ENCODE measurements at places on chromosomes 2 and 18.

DNA sequence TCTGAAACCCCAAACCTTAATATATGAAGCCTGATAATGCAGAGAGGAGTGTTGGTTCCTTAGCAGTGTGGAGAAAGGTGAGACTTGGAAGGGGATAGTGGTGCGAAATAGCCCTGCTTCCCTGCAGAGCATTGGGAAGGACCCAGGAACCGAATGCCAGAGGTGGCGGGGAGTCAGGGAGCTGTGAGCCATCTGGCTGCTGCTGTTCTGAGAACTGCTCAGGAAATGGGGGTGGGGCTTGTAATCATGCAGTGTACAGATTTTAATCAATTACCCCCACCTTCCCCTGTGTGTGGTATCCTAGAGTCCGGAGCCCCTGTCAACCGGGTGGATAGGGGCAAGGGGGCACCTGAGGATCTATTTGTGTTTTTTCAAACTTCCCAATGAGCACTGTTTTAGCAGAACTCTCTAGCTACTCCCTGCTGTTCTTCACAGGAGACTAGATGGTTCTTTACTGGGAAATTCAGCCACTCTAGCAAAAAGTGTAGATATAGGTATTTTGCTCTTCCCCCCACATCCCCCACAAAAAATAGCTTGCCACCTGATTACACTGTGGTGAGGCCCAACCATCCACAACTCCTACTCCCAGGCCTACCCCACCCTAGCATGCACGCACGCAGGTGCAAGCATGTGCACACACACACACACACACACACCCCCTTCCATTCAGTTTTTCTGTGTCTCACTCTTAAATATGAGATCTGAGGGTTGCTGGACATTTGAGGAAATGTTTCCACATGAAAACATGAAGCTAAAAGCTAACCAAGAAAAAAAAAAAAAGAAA, 30.1 kb upstream of the MBOAT2 start:
- no peak for DNase-seq

DNA sequence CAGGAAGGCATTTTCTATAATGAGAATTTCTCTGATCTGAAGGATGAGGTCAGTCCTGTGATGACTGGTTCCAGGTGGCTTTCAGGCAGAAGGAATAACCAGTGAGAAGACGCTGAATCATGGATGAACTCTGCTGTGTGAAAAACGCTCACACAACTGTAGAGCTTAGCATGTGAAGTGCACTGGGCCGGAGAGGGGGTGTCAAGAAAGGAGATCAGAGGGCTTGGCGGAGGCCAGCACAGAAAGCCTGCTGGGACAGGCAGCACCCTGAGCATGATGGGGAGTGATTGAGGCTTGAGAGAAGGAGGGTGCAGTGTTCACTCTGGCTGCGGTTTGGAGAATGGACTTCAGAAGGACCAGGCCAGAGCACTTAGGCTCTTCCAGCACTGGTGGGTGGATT, 236.5 kb downstream of the TPGS2 start:
- DNase-seq = no peak

- no peak for DNase-seq
These were observed 691 bp downstream of the KYNU start for GRCh38 chr2:142878031-142878678.

DNA sequence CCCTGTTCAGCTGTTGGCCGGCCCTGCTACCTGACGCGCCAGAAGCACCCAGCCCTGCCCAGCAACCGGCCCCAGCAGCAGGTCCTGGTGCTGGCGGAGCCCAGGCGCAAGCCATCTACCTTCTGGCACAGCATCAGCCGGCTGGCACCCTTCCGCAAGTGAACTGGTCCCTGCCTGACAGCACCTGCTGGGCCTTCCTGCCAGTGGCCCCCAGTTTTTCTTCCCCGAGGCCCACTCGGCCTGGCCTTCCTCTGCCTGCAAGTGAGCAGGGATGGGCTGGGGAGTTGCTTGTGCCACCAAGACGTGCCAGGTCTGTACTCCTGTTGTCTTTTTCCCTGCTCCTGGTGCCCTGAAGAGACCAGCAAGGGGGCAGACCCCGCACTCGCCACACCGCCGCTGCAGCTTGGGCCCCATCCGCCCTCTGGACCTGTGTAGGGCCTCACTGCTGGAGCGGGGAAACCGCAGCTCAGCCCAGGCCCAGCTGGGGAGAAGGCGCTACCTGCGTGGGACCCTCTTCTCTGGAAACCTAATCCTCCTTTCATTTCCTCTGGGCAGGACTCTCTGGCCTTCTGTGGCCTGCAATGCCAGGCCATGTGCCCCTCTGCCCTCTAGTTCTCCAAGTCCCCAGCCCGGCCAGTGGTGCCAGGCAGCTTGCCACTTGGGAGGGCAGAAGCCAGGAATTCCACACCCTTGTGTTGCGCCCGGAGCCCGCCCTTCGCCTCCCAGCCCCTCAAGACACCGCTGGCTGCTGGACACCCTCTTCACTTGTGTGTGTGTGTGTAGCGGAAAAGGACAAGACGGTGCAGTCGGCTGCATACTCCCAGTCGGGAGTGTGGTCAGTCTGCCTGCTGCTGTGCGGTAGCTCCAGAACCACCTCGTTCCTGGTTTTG, 47.0 kb downstream of the FAM168B start:
- DNase-seq = no peak

DNA sequence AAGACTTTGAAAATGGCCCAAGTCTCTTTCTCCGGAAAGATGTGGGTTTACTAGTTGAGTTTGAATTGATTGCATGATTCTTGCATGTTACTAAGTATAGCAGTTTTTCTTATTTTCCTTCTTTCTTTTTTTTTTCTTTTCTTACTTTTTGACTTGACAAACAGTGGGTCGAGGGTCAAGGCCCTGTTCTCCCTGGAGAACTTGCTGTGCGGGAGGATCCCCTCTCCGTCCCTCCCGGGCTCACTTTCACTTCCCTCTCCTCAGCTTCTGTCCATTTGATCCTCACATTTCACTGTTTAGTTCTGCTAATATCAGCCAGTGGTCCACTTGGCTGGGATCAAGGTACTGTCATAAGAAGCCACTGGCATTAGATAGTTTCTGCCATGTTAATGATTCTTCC, 767.4 kb downstream of the TDRD15 start:
- DNase-seq = no peak

DNA sequence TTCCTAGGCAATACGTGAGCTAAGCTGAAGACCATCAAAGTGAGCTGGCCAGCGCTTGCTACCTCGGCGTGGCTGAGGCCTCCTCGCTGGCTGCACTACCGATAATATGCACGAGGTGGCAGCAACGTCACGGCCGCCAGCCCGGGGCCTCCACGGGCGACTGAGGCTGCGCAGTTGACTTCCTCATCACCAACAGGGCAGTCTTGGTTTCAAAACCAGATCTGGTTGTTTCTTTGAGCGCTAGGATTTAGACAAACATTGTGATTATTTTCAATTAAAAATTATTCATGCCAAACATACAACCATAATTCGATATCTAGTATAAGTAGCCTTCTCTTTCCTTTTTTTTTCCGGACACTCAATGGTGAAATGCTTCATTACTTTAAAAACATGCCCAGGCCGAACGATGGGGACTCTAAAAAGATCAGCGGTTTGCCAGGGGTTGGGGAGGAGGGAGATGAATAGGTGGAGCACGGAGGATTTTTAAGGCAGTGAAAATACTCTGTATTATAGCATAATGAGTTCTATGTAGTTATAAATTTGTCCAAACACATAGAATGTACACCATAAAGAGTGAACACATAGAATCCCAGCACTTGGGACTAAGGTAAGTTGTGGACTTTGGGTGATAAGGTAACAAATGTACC, 52.0 kb downstream of the CYBRD1 start:
- peak; percentile 30 for DNase-seq

- DNase-seq = no peak
These were observed 2.2 kb upstream of the CTDSP1 start for GRCh38 chr2:218397463-218397819.

GRCh38 chr2:227295806-227296205, 29.2 kb upstream of the MFF start:
- DNase-seq = no peak

GRCh38 chr2:160522951-160523710, 29.5 kb upstream of the RBMS1 start:
- no peak for DNase-seq

- DNase-seq = no peak
These were observed 8.9 kb downstream of the EMILIN2 start for GRCh38 chr18:2855560-2856350.

DNA sequence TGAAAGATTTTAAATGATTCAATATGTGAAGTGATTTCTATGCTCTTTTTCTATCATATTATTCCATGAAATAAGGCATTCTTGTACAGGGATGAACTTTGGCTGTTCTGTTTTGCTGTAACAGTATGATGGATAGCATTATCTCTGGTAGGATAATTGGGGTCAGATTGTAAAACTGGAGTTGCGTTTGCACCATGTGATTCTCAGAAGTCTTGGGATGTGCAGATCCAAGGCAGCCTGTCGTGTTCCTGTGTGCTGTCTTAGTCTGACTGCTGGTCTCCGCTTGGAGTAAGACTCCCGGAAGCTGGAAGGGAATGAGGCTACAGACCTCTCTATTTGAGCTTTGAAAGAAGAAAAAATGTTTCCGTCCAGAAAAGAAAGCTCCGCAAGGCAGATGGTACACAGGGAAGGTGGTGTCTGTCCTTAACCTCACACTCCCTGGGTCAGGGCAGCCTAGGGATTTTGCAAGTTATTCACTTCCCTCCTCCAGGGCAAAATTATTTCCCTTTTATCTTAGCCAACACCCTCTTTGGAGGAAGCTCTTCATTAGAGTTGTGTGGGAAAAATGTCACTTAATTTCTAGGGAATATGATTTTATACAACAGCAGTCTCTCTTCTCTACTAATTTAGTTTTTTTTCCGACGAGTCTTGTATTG, 250.6 kb downstream of the PTPRM start:
- no peak for DNase-seq

GRCh38 chr2:200618590-200619021, 32.8 kb downstream of the AOX1 start:
- no peak for DNase-seq

DNA sequence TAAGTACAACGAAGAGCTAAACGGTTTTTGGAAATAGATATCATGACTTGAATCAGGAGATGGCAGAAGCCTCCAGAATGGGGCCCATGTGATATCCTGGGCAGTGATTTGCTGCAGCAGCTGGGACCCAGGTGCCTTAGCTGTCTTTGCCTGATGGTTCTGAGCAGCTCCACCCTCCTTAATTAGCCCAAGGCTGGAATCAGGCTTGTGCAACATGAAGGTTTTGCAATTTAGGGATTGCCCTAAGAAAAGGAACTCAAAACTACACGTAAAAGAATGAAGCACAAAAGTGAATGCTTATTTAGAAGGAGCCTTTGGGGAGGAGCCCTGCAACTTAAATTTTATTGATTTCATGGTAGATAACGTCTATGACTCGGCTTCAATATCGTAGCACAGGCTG, 17.3 kb upstream of the CNDP2 start:
- DNase-seq = no peak

- no peak for DNase-seq
These were observed 9.1 kb upstream of the ATG16L1 start for GRCh38 chr2:233242231-233242927.

DNA sequence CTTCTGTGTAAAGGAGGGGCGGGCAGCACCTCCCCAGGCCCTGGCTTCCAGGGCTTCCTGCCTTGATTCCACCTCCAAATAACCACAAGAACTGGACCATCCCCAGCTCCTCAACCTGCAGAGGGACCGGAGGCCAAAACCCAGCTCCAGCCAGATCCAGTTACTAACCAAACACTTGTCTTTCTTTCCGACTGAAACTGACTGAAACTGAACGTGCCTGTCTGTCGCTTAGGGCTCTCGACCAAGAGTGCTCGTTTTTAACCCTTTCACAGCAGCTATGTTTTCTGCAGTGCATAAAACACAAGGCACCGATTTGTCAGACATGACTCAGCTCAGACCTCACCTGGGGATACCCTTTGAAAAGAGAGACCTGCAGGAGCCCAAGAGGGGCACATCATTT, 249.9 kb upstream of the SIX2 start:
- DNase-seq = peak; percentile 91

- peak; percentile 1 for DNase-seq
These were observed 19.5 kb downstream of the SLC25A52 start for GRCh38 chr18:31741097-31741735.

GRCh38 chr2:174337337-174338146, 2.8 kb downstream of the SP9 start:
- peak; percentile 19 for DNase-seq

DNA sequence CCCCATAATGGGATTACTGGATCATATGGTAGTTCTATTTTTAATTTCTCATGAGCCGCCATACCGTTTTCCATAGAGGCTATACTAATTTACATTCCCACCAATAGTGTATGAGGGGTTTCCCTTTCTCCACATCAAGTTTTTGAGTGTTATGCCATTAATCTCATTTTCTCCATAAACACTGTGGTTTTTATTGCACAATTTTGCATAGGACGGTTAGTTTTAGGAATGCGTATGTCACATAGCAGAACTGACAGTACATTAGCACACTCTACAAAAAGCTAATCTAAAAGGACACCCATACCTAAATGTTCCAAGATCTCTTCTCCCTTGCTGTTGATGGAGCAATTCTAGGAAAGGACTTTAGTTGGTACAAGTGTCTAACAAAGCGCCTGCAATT, 32.5 kb downstream of the DARS1 start:
- no peak for DNase-seq

GRCh38 chr2:236675051-236675450, 105.4 kb downstream of the ACKR3 start:
- DNase-seq = no peak

DNA sequence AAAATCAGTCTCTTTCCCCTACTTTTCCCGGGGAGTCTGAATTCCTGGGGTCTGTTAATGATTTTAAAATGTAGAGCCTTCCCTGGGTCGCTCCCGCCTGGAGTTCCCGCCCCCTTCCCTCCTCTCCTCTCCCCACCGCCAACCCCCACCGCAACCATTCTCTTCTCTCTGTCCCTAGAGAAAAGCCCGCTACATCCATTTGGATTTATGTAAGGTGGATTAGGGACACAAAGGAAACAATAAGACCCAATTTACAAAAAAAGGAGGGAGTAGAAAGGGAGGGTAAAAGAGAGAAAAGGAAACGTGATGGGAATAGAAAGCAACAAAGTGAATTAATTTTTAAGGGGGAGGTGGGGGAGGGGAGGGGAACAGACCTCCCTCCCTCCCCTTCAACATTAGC, 2.2 kb downstream of the EPHA4 start:
- no peak for DNase-seq

DNA sequence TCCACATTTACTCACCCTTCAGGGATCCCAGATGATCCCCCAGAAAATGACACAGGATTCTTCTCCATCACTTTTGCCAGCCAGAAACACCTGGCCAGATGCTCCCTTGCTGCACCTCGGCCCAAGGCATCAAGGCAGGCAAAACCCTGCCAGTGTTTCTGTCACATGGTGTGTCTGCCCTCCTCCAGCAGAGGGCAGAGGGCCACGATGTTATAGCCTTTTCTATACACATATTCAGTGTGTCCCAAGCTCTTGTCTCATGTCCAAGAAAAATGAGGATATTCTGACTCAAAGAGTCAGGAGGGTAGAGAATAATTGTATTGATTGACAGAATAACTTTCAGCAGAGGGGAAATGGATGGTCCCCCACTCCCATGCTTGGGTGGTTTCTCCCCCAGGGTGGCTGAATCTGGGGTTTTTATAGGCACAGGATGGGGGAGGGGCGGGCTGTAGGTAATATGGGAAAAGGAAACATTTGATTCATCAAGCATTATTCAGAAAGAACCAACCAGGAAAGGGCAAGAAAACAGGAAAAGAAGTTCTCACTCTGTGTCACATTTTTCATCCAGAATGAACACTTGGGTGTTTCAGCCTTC, 933.9 kb downstream of the TRIB2 start:
- no peak for DNase-seq

- DNase-seq = no peak
These were observed 31.8 kb downstream of the METAP1D start for GRCh38 chr2:172031536-172031935.
